NCI-H2107 (cell line): ENCODE measurements at places on chromosomes 13 and 19.

DNA sequence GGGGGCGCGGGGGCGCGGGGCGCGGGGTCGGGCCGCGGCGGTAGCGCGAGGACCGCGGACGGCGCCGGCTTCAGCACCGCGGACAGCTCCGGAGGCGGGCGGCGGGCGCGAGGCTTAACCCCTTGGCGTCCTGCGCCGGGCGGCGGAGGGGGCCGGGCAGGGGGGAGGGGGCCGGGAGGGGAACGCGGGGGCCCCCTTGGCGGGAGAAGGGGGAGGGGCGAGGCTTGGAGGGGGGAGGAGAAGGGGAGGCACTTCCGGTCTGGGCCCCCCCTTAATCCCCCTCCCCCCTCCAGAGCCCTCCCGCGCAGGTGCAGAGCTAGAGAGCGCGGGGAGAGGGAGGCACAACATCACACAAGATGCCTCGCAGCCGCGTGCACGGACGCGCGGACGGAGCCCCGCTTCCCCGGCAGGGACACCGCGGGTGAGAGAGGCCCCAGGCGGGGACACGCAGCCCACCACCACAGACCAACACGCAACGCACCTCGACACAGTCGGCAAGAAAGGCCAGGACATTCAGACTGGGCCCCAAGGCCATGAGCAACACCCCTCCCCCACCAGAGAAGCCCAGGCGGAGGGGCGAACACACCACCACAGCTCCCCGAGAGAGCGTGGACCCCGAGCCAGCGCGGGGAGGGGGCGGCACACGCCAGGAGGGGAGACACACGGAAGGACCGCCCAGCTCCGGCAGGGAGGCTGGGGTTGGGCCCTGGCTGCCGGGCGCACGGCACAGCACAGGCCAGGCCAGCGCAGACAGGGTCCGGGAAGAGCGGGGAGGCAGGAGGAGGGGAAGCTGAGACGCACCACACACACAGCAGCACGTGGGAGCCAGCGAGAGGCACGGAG lies 24.1 kb downstream of the SHANK1 start:
- DNase-seq: no peak

DNA sequence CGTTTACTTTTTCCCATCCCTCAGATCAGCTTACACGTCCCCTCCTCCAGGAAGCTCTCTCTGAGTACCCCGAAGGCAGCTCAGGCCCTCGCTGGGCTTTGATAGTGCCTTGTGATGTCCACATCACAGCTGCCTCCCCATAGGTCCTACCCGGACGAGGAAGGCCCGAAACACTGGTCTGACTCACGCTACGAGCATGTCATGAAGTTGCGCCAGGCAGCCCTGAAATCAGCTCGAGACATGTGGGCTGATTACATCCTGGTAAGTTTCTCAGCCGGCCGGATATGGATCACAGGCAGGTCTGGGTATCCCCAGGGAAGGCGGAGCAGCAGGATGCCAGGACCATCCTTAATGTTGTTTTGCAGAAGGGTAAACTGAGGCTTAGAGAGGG lies 4.8 kb downstream of the COLGALT1 start:
- no peak for DNase-seq

- no peak for DNase-seq
These were observed 271.8 kb upstream of the HTR2A start for GRCh38 chr13:47168618-47169017.

DNA sequence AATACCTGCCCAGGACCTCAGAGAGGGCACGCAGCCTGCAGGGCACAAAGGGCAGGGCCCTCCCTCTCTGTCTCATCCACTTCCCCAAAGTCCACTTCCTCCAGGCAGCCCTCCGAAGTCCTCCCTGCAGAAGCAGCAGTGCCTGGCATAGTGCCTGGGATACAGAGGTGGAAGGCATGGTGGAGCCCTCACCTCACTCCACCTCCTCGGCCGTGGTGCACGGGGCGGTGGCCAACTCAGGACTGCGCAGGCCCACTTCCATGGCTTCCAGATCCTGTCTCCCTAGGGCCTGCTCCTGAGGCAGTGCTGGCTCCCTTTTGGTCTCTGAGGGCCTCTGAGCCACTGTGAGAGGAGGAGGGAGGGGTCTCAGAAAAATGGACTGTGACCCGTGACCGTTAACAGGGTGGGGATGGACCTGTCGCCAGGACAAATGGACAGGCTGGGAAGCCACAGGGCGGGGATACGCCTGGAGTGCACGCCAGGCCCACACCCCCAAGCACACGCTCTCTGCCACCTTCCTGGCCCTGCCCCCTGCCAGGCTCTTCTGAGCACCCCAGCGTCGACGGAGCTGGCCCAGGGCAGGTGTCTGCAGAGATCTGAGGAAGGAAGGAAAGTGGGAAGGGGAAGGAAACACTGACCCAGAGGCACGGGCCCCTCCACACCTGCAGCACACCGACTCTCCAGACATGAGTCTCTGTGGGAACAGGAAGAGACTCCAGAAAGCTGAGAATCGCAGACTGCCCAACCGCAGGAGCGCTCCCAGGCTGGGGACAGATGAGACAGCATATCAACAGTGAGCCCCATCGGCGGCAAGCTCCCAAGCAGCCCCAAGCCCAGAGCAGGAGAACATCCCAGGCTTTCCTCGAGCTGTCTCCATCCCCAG lies 8.4 kb downstream of the REXO1 start:
- DNase-seq: no peak

- DNase-seq: no peak
These were observed 9.1 kb downstream of the AP2S1 start for GRCh38 chr19:46841458-46842083.

DNA sequence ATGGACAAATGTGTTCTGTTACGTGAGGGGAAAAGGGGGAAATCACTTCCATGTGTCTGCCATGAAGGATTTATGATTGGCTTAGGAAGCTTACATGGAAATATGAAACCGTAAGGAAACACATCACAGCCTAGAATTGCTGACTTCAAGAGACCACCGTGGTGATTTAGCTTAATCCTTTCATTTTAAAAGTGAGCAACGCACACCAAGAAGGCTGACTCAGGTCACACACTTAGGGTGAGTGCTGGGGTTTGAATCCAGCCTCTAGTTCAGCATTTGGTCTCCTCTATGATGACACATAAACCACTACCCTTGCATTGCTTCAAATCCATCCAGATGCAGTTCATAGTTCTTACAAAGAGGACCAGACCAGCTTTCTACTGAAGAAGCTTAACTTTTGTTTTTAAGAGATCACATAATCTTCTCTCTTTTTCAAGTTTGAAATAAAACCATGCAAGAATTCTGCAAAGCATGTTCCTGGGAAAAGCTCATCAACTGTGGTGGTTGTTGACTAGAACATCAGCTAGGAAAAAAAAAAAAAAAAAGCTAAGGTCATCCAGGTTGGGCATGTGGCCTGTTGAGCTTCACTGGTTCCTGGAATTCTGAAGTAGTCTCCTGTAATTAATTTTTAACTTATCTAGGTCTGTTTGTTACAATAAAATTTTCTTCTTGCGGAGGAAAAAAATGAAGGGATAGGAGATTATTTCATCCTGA lies 60.2 kb upstream of the KL start:
- no peak for DNase-seq

DNA sequence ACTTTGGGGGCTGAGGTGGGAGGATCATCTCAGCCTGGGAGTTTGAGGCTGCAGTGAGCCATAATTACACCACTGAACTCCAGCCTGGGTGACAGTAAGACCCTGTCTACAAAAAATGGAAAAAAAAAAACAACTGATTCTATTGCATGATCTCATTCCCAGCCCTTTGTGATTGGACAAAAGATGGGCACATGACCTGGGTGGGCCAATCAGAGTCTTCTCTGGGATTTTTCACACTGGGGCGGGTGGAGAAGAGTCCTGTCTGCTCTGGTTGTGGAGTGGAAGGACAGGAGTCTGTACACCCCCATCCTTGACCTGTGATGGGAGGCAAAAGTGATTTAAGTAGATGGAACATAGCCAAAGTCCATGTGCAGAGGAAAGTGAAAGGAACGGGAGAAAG lies 170.5 kb downstream of the UQCRFS1 start:
- DNase-seq: no peak

DNA sequence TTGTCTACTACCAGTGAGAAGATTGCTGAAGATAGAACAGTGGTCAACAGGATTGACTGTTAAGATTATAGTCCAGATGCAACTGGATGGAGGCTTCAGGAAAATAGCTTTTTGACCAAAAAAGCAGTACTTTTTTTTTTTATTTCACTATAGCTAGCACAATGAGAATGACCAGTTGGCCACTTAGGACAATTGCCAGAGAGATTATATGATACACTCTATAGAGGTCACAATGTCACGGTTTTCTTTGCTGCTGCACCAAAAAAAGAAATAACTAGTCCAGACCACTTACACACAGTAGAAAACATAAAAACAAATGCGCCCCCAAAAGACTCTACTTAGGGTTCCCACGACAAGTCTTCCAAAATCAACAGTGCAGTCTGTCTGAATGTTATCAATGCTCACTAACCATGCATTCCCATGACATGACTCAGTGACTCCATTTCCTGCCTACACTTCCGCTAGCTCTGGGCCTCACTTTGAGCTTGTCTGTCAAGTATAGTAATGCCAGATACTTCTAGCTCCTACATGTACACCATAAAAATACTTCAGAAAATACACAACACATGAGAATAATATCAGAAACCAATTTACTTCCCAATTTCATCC lies 209.1 kb upstream of the STARD13 start:
- no peak for DNase-seq
